ENCODE measurements at places on chromosomes 12 and 14.

- DNase-seq, result no peak
Measured at GRCh38 chr14:59186306-59186705, 2.2 kb upstream of the DAAM1 start.

DNA sequence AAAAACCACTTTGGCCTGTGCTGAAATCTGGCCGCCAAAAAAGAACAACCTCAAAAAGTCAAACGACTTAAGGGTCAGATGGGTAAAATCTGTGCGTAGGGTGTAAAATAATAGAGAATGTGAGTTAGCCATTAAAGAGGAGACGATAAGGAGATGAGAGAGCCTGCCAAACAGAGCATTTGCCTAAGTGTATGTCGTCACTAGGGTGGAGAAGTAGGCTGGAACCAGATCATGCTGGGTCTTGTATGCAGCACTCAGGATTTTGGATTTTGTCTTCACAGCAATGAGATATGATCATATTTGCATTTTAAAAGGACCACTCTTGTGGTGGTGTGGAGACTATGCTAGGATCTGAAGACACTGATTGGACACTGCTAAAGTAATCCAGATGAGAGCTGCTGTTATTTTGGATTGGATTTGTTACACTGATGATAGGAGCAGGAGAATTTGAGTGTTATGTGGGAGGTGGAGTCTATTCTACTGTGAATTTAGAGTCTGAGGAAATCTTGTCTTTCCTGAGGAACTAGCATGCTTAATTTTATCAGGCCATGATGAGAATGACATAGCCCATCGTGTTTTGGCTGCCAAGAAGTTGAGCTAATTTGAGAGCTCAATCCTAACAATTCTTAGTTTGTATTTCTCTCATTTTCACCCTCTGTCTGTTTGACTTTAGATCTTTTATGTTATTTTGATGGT lies 24.8 kb upstream of the DBX2 start:
- no peak for DNase-seq

DNA sequence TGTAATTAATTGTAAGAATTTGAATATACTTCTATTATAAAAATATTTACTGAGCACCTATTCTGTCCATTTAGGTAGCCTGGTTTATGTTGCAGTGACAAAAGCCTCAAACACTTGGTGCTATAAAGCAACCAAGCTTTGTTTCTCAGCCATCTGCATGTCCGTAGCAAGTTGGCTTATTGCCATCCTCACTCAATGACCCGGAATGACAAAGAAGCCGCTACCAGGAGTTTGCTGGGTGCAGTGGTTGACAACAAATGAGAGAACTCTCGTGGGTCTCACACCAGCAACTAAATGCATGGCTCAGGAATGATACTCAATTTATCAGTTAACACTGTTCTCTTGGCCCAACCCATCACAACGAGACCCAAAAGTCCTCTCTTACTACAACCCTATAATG lies 553.1 kb downstream of the DIO2 start:
- DNase-seq, result no peak

DNA sequence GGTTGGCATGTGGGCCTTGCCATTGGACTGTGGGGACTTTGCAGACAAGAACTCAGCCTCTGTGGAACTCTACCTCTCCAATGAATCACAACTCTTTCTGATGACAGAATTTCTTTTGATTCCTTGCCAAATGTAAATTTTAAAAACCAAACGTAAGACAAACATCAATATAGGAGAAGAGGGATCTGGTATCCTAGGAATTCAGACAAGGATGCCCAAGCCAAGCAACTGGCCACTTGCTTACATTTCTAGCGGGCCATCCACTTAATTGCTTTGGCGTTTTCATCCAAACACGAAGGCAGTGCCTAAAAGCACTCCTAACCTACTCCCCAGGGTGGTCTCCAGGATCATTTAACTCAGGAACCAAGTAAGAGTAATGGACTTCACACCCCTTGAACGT lies 23.4 kb upstream of the RAB35 start:
- no peak for DNase-seq

DNA sequence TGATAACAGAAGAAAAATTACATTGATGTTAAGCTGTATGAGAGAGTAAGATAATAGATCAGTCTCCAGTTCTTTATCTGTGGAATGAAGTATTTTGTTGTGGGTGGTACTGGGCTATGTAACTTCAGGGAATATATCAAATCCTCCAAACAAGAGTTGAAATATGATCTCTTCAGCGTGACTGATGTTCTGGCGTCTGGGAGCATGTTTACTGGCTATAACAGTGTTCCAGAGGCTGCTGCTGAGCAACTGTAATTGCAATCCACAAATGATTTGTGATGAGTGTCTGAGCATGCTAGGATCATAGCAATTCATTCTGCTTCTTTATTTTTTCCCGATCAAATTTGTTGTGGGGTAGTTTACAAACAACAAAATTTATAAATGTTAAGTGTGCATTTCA lies 18.6 kb upstream of the CCDC198 start:
- DNase-seq, result no peak

DNA sequence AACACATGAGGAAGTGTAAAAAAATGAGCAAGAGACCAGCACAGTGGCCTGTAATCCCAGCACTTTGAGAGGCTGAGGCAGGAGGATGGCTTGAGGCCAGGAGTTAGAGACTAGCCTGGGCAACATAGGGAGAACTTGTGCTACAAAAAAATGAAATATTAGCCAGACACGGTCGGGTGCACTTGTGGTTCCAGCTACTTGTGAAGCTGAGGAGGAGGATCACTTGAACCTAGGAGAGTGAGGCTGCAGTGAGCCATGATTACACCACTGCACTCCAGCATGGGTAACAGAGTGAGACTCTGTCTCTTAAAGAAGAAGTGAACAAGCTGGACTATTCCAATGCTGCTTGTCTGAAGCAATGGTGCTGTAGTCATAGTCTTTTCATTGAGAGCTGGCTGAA lies 36.3 kb upstream of the MAP3K9 start:
- DNase-seq, result no peak

DNA sequence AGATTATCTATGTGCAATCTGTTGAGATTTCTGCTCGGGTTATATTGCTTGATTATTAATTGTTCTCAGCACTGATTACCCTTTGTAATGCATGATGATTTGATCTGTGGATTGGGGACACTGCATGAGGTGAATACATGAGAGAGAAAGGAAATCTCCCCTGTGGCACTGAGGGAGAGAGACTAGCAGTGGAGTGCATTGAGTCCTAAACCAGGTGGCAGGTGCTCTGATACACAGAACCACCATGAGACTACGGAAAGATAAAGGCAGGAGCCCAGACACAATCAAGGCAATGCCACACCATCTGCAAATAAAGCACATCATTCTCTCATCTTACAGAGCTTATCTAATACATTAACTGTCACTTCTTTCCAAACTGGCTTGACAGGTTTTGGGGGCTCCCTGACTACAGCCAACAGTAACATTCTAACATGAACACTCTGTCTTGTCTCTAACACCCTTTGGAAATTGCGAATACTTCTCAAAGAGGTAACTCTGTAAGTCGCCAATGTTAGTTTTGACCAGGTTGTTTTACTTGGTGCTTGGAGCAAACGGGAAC lies 37.6 kb upstream of the TSPAN8 start:
- no peak for DNase-seq

DNA sequence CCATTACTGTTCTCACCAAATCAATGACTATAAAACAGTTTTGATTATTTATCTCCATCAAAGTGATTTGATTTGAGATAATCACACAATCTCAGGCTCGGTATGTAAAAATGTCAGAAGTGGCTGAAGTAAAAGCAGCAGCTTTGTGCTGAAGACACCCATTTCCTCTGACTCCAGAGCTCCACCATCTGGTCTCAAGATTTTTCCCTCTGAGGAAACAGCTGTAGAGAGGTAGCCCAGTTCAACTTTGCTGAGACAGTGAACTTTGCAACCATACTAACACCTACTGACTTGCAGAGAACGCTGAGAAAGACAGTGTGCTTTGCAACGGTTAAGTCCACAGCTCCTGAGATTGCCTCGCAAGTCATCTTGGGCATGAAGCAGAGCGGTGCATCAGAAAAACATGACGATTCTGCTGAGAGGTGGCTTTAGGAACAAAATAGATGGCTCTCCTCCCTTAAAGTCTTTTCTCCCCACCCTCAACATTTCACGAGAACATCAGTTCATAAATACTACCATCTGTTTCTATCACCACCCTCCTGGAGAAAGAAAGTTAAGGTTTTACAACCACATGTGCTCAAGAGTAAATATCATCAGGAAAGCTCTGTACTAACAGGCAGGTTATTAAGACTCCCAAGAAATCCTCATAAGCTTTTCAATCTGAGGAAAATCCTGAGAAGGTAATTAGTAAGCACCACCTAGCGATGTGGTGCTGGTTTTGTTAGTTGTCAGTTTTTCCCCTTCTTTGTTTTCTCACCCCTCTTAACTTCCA lies 34.8 kb downstream of the HIGD1C start:
- DNase-seq, result peak; percentile 76

- DNase-seq, result no peak
Measured at GRCh38 chr12:110266980-110267620, 13.9 kb upstream of the ATP2A2 start.

DNA sequence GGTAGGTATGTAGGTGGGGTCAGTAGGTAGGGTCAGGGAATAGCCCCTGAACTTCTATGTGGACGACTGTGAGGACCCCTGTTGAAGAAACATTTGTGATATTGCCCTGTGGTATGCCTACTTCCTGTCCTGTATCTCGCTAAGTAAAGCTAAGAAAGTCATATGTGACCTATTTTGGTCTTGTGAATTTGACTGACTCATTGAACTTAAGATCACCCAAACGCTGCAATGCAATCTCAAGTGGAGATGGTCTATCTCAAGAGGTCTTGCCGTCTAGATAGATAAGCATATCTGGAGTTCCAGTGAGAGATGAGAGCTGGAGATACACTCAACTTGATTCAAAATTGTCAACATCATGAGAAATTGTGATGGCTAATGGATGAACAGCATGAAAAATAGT lies 73.8 kb downstream of the TRAFD1 start:
- DNase-seq, result no peak

- DNase-seq, result no peak
Measured at GRCh38 chr14:41699486-41699885, 92.8 kb downstream of the LRFN5 start.

DNA sequence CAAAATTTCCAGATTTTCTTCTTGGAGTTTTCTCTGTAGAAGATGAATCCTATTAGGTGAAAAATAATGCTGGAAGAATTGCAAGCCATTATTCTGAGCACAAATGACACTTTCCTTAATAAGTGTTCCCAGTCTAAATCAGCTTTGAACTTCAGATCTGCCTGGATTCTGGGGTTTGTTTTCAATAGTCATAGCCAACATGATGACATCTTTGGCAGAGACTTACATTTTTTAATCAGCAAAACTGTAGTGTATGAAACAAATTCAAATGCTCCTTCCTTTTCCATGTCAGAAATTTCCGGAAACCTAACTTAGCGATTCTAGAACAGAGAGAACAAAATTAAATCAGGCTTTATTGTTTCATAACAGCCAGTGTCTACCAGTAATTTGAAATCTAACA lies 88.5 kb downstream of the TSPAN8 start:
- DNase-seq, result no peak

- peak; percentile 85 for DNase-seq
Measured at GRCh38 chr12:57741844-57742738, 2.7 kb upstream of the TSPAN31 start.

DNA sequence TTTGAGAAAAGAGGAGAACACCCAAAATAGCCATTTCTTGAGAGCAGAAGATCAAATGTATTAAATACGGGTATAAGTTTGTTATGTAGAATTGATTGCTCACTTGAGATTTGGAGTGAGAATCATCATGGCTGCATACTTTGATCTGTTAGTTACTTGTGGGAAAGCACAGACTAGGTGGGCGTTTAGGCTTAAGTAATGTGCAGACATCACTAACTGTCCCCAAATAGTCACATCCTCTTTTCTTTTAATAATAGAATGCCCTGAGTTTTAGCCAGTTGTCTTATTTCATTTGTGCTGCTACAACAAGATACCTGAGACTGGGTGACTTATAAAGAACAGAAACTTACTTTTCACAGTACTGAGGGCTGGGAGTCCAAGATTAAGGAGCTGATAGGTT lies 14.3 kb upstream of the GTF2A1 start:
- no peak for DNase-seq

DNA sequence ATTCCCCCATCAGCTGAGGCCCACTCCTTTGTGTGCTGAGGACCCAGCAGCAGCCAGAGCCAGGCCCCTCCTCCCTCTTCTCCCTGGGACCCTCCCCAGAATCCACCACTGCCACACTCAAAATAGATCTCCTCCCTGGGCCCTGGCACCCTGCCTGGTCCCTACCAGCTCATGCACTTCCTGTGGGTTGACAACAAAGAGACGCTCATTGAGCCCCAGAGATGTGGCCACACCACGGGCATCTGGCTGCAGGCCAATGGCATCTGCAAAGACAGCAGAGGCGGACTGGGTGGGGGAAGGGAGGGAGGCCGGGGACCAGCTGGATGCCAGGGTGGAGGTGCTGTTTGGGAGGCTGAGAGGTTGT lies 16.0 kb upstream of the ENDOU start:
- peak; percentile 100 for DNase-seq

DNA sequence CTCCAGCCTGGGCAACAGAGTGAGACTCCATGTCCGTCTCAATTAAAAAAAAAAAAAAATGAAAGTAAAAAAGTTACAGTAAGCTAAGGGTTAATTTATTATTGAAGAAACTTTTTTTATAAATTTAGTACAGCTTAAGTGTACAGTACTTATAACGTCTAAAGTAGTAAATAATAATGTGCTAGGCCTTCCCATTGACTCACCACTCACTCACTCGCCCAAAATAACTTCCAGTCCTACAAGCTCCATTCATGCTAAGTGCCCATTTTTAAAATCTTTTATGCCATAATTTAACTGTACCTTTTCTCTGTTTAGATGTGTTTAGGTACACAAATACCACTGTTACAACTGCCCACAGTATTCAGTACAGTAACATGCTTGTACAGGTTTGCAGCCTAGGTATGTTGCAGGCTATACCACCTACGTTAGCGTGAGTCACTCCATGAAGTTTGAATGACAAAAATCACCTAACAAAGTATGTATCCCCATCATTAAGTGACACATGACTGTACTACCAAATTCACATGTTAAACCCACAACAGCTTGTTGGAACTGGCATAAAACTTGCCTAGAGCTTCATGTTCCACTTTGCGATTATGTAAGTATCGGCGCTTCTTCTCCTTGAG lies 10.7 kb downstream of the KANSL2 start:
- no peak for DNase-seq

DNA sequence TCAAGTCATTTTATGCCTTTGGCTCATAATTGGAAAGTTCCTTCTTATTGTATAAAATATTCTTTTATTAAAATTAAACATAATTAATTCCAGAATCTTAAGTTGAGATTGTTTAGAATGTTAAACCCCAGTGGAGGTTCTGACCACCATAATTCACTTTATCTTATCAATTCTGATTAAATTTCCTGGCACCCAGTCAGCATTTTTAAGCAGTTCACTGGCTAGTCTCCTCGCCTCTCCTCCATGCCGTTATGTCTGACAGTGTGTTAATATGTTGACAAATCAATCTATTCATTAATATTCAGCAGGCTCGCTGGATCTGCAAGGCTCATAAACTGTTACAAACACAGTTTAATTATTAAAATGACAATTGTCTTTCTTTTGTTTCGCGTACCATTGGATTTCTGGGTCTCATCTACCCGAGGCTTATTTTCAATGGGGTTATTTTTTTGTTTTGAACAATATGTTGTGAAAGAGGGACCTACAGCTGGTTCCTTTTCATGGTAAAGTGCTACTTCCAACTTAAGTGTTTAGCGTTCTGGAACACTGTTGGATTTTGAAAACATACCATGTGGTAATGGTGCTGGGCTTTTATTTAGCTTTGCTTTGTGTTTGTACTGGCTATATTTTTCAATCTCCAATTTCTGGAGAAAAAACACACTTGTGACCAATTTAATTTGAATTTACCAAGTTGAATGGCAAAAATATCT lies 339.7 kb downstream of the PRKD1 start:
- DNase-seq, result no peak

Data from RPMI8226 (cell line).